ENCODE measurements at places on chromosomes 13 and 19. TPM values are rescaled to one million over a fixed set of nuclear protein-coding genes. Genes with fewer than 3 reads are reported as not detected.

The SAE1 gene
- 54.4 TPM for total RNA-seq

DNA sequence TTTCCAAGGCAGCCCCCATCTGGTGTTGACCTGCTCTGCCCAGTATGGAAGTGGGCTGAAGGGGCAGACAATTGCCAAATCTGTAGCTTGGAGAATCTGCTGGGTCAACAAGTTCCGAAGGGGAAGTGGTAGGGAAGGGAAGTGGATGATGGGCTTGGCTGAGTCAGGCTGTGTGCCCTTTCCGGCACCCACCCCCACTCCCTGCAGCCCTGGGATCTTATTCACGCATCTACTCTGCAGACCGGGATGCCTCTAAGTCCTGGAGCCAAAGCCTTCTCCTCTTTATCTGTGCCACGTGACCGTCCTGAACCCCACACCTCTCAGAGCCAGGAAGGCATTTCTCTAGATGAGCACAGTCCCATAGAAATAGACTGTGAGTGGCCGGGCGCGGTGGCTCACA, 7.5 kb upstream of the C5AR2 start:
- H3K36me3 ChIP-seq, result peaks cover 6% of the 10 kb centered on the region
- H3K4me1 ChIP-seq, result no peaks in the 10 kb centered on the region
- no peak for DNase-seq
- H3K27me3 ChIP-seq, result no peaks in the 10 kb centered on the region

The LMTK3 gene
- 0.11 TPM for total RNA-seq

- H3K36me3 ChIP-seq, result peaks cover 6% of the 10 kb centered on the region
- H3K4me1 ChIP-seq, result no peaks in the 10 kb centered on the region
- H3K27ac ChIP-seq, result no peak overlapping the region
- DNase-seq, result no peak
- no peaks in the 10 kb centered on the region for H3K27me3 ChIP-seq
Observed at GRCh38 chr13:41352935-41353840, 42.1 kb downstream of the NAA16 start.

The HAUS5 gene
- total RNA-seq, result 1.9 TPM

DNA sequence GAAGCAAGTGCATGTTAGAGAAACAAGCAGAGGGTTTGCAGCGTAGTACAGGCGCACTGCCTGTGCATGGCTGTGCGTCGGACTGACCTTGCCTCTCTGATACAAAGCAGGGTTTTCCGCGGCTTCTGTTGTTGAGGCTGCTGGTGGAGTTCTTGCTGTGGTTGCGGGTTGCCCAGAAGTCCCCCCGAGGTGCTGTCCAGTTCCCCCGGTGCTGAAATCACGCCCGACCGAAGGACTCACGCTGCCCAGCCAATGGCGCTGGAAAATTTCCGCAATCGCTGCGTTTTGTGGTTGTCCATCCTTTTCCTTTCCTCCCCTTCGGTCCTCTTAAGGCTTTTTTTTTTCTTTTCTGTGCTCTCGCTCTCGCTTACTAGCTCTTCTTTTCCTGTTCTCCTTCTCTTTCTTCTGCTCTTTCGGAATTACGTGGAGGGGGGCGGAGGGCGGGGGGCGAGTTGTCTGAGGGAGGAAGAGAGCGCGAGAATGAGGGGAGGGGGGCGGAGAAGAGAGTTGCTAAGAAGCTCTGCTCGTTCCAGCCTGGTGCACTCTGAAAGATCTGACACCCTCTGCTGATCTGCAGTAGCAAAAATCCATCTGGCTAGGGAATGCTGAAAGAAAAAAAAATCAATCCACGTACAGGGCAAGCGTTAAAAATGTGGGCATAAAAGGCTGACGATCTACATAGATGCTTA, at the start of gene SLITRK1:
TSS of gene SLITRK1 (minus strand) at position 558 of the 689 bp plus-strand sequence. CDS start 967 bp downstream, outside the sequence.
- peak within 1 kb of the TSS; percentile 54 for H3K4me3 ChIP-seq
- no peaks in the 10 kb centered on the region for H3K36me3 ChIP-seq
- no peak within 1 kb of the TSS for H3K27ac ChIP-seq
- H3K27me3 ChIP-seq, result peaks cover 5% of the 10 kb centered on the region
- H3K4me1 ChIP-seq, result no peaks in the 10 kb centered on the region
- no peak for DNase-seq

GRCh38 chr13:28056970-28057712, 43.2 kb downstream of the FLT3 start:
- H3K4me1 ChIP-seq, result no peaks in the 10 kb centered on the region
- no peak overlapping the region for H3K27ac ChIP-seq
- no peaks in the 10 kb centered on the region for H3K27me3 ChIP-seq
- no peak overlapping the region for H3K4me3 ChIP-seq

DNA sequence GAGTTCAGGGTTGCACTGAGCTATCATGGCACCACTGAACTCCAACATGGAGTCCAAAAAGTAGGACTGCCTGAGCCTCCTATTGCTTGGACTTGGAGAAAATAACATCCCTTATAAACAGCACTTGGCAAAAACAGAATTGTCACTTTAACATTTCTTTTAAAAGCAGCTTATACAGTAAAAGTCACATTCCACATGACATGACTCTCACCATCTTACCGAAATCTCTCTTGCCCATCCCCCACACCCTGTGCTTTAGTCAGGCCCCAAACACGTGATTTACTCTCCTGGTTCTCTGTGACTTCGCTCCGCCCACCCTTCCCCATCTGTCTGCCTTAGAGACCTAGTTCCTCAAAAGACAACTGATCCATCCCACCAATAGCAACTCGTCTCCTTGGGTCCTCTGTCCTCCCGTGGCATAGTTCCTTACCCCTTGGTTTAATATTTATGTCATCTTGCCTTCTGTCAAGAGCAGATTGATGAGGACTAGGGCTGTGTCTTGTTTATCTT, 4.6 kb downstream of the SAFB start:
- H3K27me3 ChIP-seq, result no peaks in the 10 kb centered on the region
- peak; percentile 74 for DNase-seq
- no peak overlapping the region for H3K4me3 ChIP-seq
- peaks cover 36% of the 10 kb centered on the region for H3K36me3 ChIP-seq

DNA sequence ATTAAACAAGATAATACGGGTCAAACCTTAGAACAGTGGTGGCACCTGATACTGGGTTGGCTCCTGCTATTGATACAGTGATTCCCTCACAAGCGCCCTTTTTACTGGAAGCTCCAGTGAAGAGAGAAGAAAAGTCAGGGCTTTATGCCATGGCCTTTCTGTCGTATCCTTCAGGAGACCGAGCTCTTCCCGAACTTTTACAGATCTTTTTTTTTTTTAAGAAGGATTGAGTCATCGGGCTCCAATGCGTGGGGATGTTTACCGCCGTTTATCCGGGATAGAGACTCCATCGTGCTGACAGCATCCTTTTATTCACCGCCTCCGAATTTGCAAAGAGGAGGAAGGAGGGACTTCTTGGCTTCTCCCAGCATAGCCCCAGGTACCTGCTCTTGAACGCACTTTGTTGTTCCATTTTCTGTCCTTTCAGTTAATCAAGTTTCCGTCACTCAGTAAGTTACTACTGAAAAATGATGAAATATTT, 574 bp downstream of the ZNF227 start:
- H3K27me3 ChIP-seq, result no peaks in the 10 kb centered on the region
- no peaks in the 10 kb centered on the region for H3K4me1 ChIP-seq
- no peak for DNase-seq
- H3K4me3 ChIP-seq, result peak overlapping the region; percentile 71
- H3K27ac ChIP-seq, result peak overlapping the region; percentile 78

DNA sequence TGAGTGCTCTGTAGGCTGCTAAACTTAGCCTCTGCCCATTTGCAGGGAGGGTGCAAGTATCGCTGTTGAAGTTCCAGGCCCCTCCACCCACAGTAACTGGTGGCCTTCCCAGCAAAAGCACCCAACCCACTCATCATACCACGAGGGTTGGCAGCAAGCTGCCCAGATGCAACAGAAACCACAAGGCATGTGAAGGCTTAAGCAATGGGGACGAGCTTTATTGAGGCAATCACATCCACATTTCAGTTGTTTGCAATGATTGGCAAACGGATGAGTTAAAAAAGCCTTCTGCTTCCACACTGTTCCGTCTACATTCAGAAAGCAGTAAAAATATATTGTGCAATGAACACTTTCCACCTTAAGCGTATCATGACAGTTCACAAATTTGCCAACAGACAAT, 10.3 kb downstream of the GJB6 start:
- no peaks in the 10 kb centered on the region for H3K27me3 ChIP-seq
- no peak for DNase-seq
- no peaks in the 10 kb centered on the region for H3K4me1 ChIP-seq
- no peak overlapping the region for H3K27ac ChIP-seq
- no peak overlapping the region for H3K4me3 ChIP-seq

The CLEC17A gene
- not detected for total RNA-seq

- peak within 1 kb of the TSS; percentile 66 for H3K27ac ChIP-seq
- peak within 1 kb of the TSS; percentile 70 for H3K4me3 ChIP-seq
- no peak for DNase-seq
- H3K4me1 ChIP-seq, result peaks cover 5% of the 10 kb centered on the region
- H3K27me3 ChIP-seq, result no peaks in the 10 kb centered on the region
Observed at GRCh38 chr19:2015608-2015950, at the start of gene BTBD2. BTBD2 (minus strand) TSS chr19:2015714; CDS start chr19:2015703, 11 bp downstream.

The IGFL3 gene
- total RNA-seq, result not detected

DNA sequence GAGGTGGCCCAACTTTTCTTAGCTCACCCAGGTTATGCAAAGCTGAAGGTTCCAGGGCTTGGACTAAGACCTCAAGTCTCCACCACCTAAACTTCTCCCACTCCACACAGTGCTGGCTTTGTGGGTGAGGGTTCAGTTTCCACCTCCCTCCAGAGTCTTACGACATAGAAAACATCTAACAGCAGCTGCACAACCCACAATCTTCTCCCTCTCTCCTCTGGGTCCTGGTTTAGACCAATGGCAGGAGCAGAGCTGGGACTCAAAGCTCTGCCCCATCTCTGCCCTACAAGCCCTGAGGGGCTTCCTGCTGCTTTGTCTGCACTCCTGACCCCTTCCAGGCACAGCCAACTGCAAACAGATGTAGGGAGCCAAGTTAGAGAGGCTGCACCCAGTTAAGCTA, 16.0 kb downstream of the IRGC start:
- peaks cover 61% of the 10 kb centered on the region for H3K36me3 ChIP-seq
- H3K4me1 ChIP-seq, result no peaks in the 10 kb centered on the region
- no peak overlapping the region for H3K27ac ChIP-seq
- no peak for DNase-seq
- no peaks in the 10 kb centered on the region for H3K27me3 ChIP-seq

The ZNF836 gene
- total RNA-seq, result 2.8 TPM

GRCh38 chr19:19417046-19417445, 11.6 kb downstream of the GATAD2A start:
- H3K27ac ChIP-seq, result no peak overlapping the region
- H3K4me1 ChIP-seq, result peaks cover 16% of the 10 kb centered on the region
- no peak overlapping the region for H3K4me3 ChIP-seq
- no peaks in the 10 kb centered on the region for H3K27me3 ChIP-seq
- no peaks in the 10 kb centered on the region for H3K36me3 ChIP-seq

DNA sequence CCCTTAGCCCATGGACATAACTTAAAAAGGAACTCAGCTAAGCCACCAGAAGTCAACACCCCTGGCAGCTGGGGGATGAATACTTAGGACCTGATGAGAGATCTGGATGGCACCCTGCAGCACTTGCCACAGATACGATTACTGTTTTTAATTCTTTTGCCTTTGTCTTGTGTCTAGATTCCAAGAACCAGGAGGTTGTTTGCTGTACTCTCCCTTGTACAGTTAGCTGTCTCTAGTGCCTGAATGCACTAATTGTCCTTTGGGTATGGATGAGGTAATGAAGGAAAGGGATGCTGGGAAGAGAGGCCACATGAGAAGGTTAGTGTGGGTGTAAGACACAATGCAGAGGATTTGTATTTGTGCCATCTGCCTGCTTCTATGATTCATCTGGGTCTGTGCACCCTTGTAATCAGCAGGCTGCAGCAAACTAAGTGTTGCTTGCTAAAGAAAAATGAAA, 385.8 kb downstream of the KCNRG start:
- H3K27me3 ChIP-seq, result no peaks in the 10 kb centered on the region
- no peak overlapping the region for H3K27ac ChIP-seq
- H3K4me1 ChIP-seq, result no peaks in the 10 kb centered on the region
- DNase-seq, result no peak
- H3K36me3 ChIP-seq, result no peaks in the 10 kb centered on the region

The FXYD1 gene
- total RNA-seq, result 34.8 TPM

DNA sequence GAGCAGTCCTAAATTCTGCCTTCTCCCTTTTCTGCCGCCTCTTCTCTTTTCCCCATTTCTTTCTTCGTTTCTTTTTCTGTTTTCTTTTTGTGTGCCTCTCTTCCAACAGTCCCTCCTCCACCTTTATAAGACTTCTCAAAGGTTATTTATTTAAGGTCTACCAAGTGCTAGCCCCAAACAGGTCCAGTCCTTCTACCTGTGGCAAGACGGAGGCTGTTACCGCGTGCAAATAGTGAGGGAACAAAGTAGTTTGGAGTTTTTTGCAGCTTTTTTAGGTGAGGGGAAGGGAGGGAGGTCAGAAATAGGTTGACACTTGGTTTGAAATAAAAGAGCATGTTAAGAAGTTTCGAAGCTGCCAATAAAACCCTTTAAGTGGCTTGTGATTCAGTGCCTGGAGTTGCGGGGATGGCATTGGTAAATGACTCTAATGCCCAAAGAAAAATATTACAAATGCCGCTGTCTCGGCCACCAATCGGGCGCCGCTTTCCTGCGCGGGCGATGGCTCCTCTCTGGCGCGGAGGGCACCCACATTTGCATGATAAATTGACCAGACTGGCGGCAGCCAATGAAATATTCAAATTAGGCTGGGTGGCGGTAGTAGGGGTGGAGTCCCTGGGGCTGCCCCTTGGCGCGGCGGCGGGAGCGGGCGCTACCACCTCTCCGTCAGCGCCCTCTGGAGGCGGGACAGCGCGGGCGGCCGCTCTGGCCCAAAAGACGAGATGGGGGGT, 7.5 kb upstream of the TSHZ3 start:
- H3K4me1 ChIP-seq, result peaks cover 3% of the 10 kb centered on the region
- peaks cover 13% of the 10 kb centered on the region for H3K27me3 ChIP-seq
- no peak overlapping the region for H3K4me3 ChIP-seq
- no peak for DNase-seq
- no peak overlapping the region for H3K27ac ChIP-seq
- no peaks in the 10 kb centered on the region for H3K36me3 ChIP-seq

The FOSB gene
- 511 TPM for total RNA-seq

GRCh38 chr19:43372462-43372861, 19.0 kb downstream of the CD177 start:
- no peak for DNase-seq
- H3K4me1 ChIP-seq, result no peaks in the 10 kb centered on the region
- H3K36me3 ChIP-seq, result no peaks in the 10 kb centered on the region
- no peak overlapping the region for H3K27ac ChIP-seq

The PTGER1 gene
- 17.1 TPM for total RNA-seq

DNA sequence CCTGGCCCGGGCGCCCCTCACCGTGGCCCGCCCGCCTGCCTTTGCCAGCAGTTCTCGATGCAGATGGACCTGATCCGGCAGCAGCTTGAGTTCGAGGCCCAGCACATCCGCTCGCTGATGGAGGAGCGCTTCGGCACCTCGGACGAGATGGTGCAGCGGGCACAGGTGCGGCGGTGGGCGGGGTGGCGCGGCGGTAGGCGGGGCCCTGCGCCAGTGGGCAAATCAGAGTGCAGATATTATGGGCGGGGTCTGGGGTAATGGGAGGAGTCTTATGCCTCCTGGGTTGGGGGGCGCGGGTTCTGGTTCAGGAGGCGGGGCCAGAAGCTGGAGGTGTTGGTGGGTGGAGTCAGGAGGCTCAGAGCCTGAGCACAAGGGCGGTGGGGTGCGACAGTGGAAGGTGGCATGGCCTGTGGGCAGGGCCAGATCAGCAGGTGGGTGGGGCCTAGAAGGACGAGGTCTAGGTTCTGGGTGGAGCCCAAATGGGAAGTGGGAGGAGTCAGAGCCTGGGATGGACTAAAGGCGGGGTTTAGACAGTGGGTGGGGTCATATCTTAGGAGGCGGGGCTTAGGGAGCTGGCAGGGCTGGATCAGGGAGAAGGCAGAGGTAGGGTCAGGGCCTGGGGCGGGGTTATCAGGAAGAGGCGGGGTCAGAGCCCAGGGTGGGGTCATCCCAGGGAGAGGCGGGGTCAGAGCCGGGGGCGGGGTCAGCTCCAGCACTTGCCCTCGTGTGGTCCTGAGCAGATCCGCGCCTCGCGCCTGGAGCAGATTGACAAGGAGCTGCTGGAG, 5.6 kb downstream of the APC2 start:
- no peak overlapping the region for H3K4me3 ChIP-seq
- H3K4me1 ChIP-seq, result peaks cover 14% of the 10 kb centered on the region
- H3K27ac ChIP-seq, result no peak overlapping the region
- no peak for DNase-seq
- peaks cover 34% of the 10 kb centered on the region for H3K27me3 ChIP-seq
